ENCODE measurements at places on chromosomes 3 and 15. TPM values are rescaled to one million over a fixed set of nuclear protein-coding genes. Genes with fewer than 3 reads are reported as not detected.

The ITIH3 gene
- 0.38 TPM for total RNA-seq

The TMC3 gene
- not detected for total RNA-seq

The TTC21A gene
- 5.2 TPM for total RNA-seq

The ARPIN gene
- total RNA-seq = 9.0 TPM

The CNTN3 gene
- not detected for total RNA-seq

The ISLR gene
- total RNA-seq = 2.8 TPM

All from mesangial cell (primary cell).